ENCODE measurements at places on chromosomes 3 and 15.

DNA sequence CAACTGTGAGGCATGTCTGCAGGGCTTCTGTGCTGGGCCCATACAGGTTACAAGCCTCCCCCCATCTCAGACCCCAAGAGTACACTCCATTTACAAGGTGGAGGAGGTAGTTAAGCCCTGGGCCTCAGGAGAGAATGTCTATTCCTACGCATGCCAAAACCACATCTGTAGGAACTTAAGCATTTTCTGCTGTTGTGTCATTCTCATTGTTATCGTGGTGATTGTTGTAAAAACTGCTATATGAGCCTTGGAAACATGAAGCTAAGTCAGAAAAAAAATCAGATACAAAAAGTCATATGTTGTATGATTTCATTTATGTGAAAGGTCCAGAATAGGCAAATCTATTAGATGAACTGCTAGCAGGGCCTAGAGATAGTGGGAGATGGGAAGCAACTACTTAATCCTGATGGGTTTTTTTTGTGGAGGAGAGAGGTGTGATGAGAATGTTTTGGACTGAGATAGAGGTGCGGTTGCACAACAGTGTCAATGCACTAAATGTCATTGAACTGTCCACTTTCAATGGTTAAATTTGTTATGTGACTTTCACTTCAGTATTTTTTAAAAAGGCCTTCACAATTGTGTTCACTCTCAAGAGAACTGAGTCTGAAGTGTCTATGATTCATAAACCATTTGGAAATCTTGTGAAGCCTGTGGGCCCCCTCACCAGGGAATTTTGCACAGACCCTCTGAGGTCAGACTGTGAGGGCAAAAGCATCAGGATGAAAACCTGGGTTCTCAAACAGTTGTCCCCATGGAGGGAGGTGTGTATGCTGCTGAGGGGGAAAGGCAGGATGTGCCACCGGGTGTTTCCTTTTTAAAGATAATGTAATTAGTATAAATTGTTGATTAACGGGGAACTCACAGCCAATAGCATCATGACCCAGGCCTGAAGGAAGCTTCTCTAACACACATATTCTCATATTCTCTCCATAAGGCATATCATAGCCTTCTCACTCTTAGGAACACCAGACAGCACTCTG is 3.2 kb downstream of the RTP3 start:
- no peak for DNase-seq

DNA sequence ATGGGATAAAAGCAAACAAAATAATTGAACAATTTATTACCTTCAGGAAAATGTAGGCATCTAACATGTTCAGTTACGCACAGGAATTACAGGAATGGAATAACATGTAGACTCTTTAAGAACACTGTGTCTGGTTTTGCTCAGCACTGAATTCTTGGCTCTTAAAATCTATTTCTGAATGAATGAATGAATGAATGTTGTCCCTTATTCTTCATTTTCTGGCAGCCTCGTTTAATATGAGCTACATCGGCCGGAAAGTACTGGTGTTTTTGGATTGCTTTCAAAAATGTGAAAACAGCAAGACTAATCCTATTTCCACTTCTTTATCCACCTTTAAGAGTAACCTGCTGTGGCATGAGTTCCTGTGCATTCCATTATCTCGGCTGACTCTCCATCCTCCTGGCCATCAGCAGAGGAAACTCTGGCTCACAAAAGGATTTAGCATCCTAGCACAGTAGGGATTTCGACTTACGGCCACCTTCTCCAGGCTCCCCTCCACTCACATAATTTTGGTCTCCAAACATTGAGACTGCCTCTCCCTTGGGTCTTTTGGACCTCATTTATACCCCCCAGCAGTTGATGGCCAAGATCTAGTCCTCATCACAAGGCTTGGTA is 145.3 kb downstream of the FOXP1 start:
- DNase-seq: no peak

DNA sequence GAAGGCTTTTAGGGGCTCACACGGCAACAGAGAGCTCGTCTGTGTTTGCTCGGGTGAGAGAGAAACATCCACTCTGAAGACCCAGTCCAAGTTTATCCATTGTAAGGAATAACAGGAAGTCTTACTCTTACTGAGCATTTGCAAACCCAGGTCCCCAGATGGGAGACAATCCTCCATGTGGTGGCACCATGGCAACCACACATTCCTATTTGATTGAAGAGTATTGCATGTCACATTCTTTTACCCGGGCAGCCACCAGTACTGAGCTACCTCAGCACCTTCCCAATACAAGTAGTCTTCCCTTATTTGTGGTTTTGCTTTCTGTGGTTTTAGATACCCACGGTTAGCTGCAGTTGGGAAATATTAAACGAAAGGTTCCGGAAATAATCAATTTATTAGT is 302.9 kb upstream of the RASGRP1 start:
- DNase-seq: no peak

GRCh38 chr15:100602823-100603393 is 519 bp downstream of the ASB7 start:
- DNase-seq: no peak

DNA sequence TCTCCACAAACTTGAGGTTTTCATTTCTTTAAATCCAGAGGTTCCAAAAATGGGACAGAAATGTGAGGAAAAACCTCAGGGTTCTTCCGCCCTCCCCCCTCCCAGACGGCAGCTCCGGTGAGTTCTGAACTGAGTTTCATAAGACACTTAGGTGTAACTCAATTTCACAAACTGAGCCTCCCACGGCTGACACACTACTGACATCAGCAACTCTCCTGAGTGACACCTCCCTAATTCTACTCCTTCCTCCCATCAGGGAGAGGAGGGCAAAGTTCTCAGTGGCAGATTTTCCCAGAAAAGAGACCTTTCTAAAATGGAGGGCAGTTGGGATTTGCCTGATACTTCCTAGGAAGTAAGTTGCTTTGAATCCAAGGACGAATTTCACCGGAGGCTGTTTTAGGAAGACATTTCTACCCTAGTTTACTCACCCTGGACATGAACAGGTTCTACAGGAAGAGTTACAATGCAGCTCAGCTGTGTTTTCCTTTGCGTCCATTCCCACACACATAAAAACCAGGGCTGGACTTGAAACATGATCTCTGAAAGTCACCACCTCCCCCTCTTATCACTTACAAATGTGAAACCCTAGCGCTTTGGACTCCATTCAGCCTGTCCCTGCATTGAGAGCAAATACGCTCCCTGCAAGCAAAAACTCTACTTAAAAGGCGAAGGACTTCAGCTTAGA is 78.1 kb upstream of the LMOD3 start:
- DNase-seq: no peak

- no peak for DNase-seq
Observed at GRCh38 chr3:7305561-7305960, 444.6 kb downstream of the GRM7 start.

DNA sequence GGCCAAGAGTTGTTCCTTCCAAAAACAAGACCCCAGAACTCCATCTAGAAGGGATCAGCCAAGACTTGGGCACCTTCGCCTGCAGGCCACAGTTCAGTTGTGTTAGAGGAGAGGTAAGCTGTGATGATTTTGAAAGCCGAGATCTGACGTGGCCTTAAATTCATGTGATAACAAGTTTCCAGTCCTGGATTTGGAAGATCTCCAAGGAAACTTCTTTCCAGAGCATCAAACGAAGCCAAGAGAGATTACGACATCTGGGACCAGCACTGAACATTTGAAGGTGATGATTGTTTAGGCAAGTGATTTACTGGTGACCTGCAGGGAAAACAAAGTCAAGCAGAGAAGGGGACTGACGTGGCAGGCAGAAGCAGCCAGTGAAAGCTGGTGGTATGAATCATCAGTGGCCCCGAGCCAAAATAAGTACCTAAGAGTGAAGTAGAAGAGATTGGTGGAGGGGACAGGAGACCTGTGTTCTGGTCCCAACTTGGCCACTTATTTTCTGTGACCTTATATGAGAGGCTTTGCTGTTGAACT is 339.0 kb upstream of the PROK2 start:
- no peak for DNase-seq

GRCh38 chr3:39804951-39805350 is 4.5 kb upstream of the MYRIP start:
- DNase-seq: no peak

DNA sequence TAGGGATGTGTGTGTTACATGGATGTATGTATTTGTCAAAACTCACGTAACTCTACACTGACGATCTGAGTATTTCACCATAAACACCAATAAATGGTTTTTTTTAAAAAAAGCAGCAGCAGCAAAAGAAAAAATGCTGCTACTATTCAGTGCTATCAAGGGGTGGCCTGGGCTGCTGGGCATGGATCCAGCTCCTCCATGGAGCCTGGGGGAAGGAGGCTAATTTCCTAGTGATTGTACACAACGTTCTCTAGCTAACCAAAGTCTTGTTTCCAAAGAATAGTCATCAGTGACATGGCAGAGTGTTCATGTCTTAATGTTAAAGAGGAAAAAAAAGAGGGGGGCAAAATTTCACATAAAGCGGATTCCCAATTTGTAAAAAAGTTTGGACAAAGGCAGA is 29.0 kb downstream of the POMGNT2 start:
- no peak for DNase-seq

- no peak for DNase-seq
Observed at GRCh38 chr3:160448845-160449635, 546 bp downstream of the TRIM59 start.

- no peak for DNase-seq
Observed at GRCh38 chr15:81301815-81302399, 22.0 kb downstream of the STARD5 start.

- DNase-seq: no peak
Observed at GRCh38 chr3:36312351-36312750, 68.0 kb upstream of the STAC start.

DNA sequence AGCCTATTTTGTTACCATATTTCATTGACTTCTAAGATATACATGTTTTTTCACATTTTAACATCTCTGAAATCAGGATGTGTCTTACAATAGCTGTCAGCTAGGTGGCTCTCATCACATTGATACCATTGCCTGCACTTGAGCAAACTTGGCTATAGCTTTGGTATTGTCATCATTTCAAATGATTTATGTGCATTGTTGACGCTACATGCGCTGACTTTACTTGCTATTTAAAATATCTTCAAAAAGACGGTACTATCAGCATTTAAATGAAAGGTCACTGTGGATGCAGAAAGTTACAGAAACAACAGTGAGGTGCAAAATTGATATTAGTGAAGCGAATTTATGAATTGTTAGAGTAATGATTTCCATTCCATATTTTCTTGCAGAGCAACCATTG is 54.0 kb upstream of the ABHD2 start:
- DNase-seq: no peak

- DNase-seq: no peak
Observed at GRCh38 chr3:165434516-165434915, 238.3 kb upstream of the SLITRK3 start.

GRCh38 chr15:99593070-99593469 is 27.3 kb downstream of the MEF2A start:
- no peak for DNase-seq

DNA sequence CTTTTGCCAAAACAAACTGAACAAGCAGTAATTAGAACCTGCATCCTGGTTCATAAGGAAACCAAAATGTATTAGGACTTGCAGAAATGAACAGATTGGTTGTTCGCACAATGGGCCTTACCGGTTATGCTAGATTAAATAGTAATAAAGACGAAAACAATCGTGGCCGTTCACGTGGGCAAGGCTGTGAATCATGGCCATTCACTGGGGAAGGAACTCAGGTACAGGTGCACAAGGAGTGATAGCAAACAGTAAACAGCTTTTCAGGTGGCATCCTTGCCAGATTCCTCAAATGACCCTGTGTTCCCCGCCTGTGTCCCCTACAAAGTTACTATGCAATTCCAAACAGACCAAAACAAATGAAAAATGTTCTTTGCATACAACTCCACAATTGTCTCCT is 8.2 kb downstream of the LRIG1 start:
- DNase-seq: no peak

GRCh38 chr3:37932505-37932904 is 58.1 kb upstream of the VILL start:
- no peak for DNase-seq

DNA sequence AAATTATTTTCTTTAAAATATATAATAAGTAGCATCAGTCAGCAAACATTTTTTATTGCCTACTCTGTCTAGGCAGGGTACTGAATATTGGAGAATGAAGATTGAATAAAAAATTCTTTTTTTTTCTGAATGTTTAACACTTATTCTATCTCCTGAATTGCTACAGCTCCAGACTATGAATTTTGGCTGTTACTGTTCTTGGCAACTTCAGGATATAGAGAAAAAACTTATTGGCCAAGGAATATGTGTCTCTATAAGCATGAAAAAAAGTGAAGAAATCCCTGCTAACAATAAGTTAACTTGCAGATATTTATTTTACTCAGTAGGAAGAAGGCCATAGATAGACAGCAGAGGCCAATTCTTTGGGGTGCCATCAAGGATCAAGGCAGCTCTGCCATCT is 309.6 kb downstream of the RBMS3 start:
- DNase-seq: no peak

DNA sequence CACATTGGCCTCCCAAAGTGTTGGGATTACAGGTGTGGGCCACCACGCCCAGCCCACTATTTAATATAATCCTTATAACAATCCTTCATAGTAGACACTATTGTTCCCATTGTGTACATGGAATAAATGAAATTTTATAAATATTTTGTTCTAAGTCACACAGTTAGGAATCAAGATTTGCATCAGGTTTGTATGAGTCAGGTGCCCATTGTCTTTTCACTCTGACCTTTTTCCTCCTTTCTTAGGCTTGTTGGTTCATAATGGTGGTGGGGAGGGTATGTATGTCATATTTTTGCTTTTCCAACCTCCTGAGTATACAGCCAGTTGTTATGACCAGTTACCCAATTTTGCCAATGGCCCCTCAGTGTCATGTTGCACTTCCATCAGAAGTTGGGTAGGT is 18.0 kb upstream of the SLC30A4 start:
- DNase-seq: no peak

DNA sequence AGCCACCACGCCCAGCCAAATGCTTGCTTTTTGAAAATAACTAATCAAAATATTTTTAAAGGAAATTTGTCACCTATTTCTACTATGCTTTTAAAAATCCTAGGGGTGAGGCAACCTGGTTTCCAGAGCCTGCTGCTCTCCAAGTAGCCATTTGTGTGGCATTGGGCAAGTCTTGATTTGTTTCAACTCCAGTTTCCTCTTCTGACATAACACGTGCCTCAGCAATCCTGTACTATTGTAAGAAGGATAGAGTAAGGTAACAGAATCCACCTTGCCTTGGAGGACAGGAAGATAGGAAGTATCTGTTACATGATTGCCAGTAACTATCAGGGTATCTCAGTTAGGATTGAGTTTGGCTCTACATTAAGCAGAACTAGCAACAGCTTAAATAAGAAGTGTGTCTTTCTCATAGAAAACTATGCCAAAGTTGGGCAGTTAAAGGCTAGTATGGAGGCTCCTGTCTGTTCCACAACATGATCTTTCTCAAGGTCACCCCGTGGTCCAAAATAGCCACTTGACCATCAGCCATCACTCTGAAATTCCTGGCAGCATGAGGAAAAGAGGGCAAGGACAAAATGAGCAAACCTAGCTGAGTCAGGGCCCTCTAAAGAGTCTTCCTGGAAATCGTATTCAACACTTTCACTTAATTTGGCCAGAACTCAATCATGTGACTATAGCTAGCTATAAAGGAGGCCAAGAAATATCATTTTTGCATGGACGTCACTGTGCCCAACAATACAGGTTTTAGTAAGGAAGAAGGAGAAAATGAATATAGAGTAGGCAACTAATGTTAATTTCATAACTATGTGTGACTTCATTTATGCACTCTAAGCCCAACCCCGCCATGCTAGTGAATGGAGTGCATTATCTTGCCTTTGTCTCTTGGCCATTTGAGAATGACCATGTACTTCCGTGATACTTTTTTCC is 66.1 kb downstream of the HMG20A start:
- DNase-seq: no peak

- no peak for DNase-seq
Observed at GRCh38 chr3:134229038-134229437, 21.6 kb downstream of the RYK start.

Data from NCI-H1105 (cell line).